ENCODE measurements at places on chromosomes 7 and 10.

DNA sequence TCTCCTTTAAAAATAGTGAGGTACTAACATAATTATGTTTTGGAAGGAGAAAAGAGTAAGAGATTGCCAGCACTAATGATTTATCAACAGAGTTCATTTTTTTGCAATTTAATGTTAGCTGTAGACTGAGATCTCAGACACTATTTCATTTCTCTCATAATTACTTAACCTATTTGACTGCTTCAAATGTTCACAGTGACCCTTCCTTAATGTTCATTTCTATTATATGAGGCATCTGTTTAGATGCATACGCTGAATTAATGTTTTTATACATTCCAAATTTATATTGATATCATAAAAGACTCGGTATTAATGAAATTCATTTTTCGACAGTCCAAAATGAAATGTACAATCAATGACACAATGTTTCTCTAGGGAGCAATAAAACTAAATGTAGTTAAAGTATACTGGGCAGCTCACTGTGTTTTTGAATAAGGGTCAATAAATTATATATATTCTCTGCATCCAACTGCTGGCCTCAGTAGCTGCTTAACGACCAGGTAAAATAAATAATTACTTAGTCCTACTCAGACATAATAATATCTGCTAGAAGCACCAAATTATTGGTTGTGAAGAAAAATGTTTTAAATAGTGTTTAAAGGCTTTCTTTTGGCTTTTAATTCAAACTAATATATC is 373.4 kb downstream of the MAGI2 start:
- DNase-seq, result no peak

GRCh38 chr10:71708897-71709882 is 10.4 kb downstream of the C10orf105 start:
- no peak for DNase-seq

GRCh38 chr10:113454341-113455061 is 98.4 kb upstream of the HABP2 start:
- no peak for DNase-seq

GRCh38 chr10:52312942-52313255 is 1.2 kb upstream of the DKK1 start:
- no peak for DNase-seq

DNA sequence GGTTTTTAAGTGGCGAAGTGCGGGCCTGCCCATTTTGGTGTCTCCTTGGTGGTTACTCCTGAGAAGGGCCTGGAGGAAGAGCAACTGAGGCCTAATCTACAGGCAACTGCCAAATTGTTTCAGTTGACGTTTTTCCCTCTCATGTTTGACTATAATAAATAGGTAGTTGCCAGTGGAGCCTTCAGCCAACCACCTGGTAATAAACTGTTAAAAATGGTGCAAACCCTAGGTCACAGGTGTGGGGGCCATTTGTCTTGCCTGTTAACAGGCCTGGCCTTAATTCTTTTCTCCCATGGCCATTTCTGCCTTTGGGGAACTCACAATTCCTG is 3.7 kb downstream of the IKZF1 start:
- DNase-seq, result no peak

DNA sequence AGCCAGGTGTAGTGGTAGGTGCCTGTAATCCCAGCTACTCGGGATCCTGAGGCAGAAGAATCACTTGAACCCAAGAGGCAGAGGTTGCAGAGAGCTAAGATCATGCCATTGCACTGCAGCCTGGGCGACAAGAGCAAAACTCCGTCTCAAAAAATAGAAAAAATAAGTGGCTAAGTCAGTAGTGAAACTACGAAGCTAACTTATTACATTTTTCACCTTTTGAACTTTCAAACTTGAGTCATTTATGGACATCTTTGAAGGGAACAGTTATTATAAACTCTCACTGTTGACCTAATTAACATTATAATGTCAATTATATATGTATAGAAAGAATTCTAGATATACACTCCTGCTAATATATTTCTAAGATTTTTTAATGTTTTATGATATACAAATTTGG is 541.5 kb upstream of the C7orf33 start:
- no peak for DNase-seq

DNA sequence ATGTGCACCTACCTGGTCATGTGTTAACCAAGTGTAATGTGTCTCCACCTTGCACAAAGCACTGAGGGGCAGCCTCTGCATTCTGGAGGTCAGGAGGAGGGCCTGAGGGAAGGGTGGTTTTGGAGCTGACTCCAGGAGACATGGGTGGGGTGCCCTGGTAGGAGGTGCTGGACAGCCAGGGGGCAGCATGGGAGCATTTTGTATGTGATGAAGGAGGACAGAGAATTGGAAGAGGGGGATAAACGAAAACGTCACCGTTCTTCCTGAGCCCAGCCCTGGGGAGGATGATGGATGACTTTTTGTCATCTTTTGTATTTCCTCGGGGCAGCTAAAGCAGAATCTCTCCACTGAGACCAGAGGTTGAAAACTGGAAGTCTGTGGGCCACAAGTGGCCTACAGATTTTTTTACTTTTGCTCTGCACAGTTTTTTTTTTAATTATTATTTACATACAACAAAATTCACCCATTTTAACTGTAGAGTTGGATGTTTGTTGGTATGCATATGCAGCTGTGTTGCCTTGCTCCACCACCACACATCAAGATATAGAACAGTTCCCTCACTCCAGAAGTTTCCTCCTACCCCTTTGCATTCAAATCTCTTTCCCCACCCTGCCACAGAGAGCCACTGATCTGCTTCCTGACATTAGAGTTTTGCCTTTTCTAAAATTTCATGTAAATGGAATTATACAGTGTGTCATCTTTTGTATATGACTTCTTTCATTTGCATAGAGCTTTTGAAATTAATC is 242.5 kb downstream of the VTI1A start:
- DNase-seq, result no peak

- DNase-seq, result peak; percentile 90
Measured at GRCh38 chr7:20964281-20964918, 177.7 kb upstream of the SP8 start.

GRCh38 chr10:58807629-58808022 is 295.0 kb downstream of the BICC1 start:
- no peak for DNase-seq

DNA sequence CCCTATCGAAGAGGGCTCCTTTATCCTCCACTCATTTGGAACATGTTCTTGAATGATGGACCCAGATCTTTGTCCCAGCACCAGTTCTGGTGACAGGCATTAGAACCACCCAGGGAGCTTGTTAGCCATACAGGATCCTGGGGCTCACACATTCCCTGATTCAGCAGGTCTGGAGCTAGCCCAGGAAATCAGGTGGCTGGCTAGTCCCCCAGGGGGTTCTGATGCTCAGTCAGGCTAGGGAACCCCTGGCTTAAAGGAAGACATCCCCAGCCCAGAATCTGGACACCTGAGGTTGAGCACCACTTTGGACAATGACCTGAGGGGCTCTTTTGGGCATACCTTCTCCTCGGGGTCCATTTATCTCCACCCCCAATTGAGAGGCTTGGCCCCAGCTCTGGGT is 37.0 kb upstream of the NANOS1 start:
- no peak for DNase-seq

DNA sequence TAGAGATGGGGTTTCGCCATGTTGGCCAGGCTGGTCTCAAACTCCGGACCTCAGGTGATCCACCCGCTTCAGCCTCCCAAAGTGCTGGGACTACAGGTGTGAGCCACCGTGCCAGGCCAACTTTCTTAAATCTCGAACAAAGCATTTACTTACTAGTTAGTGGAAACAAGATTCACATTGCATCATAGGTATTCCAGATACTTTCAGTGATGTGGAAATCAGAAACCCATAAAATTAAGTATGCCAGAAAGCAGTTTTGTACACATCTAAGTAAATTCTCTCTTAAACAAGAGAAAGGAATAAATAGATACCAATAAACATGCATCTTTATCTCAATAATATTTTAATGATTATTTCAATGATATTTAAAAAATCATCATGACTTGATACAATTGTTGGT is 75.5 kb downstream of the DGKI start:
- no peak for DNase-seq

- no peak for DNase-seq
Measured at GRCh38 chr7:140631021-140631420, 9.6 kb downstream of the DENND2A start.

GRCh38 chr10:69655124-69655867 is 25.2 kb downstream of the FAM241B start:
- DNase-seq, result no peak

DNA sequence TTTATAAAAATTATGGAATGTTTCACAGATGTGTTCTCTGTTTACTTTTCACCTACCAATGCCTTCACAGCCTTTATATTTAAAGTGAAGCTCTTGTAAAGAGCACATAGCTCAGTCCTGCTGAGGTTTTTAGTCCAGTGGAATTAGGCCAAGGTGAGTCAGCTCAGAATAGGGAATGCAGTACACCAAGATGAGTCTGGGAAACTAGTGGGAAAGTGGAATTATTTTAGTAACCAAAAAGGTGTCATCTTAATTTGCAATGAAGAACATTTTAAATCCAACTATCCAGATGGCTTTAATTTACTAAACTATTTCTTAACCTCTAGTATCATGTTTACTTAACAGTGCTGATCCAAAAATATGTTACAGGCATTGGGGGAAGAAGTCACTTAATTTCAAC is 236.3 kb upstream of the CTBP2 start:
- DNase-seq, result no peak

DNA sequence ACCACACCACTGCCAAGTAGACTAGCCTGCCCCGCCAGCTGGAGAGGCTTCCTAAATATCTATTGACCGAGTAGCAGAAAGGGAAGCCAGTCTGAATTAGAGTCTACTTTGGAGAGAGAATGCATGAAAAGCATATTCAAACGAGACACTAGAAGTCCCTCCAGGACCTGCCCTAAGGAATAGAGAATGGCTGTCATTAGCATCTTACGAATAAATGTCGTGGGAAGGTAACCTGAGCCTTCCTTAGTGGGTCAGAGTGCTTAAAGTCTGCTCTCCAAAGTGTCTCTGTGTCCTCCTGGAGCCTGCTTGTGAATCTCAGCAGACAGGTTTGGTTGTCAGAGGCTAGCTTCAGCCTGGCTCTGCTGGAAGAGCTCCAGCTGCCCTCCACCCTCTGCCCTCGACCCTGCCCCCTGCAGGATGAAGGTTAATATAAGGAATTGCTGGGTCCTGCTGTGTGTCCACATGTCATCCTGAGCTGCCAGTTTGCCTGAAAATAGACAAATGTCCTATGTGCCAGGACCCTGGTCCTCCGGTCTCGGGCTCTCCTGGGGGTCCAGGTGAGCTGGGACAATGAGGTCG is 33.4 kb downstream of the FAM241B start:
- DNase-seq, result no peak

Measured in NCI-H1092 (cell line).